Stimulated activated naive CD8-positive, alpha-beta T cell treated with anti-CD3 and anti-CD28 coated beads, Interleukin-15, Interleukin-2, amounts not matched to agents 100 U/mL and 50 U/mL, for 24 hours (primary cell): ENCODE measurements at places on chromosomes 7 and 10.

DNA sequence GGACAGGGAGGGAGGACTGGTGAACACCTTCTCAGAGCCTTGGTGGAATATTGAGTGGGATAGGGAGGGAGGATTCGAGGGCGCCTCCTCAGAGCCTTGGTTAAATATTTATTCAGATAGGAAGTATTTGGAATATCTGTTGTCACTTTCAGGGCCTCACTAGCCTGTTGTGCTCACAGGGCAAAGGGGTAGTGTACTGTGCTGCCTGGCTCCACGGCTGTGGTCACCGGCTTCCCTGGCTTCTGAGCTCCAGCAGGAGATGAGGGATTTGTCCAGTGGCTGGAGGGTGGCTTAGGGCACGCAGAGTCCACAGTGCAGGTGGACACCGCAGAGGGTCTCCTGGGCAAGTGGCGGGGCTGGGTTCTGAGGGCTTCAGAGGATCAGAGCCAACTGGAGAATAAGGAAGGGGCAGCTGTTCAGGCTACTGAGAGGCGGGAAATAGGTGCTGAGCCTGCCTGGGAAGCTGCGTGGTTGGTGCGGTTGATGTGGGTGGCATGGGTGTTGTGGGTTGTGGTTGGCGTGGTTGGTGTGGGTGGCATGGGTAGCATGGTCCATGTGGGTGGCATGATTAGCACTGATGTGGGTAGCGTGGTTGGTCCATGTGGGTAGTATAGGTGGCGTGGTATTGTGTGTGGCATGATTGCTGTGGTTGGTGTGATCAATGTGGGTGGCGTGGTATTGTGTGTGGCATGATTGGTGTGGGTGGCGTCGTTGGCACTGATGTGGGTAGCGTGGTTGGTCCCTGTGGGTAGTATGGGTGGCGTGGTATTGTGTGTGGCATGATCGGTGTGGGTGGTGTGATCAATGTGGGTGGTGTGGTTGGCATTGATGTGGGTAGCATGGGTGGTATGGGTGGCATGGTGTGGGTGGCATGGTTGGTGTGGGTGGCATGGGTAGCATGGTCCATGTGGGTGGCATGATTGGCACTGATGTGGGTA is 16.7 kb downstream of the INPP5A start:
- DNase-seq: no peak

GRCh38 chr7:126856691-126857291 is 395.9 kb downstream of the GRM8 start:
- DNase-seq: no peak

DNA sequence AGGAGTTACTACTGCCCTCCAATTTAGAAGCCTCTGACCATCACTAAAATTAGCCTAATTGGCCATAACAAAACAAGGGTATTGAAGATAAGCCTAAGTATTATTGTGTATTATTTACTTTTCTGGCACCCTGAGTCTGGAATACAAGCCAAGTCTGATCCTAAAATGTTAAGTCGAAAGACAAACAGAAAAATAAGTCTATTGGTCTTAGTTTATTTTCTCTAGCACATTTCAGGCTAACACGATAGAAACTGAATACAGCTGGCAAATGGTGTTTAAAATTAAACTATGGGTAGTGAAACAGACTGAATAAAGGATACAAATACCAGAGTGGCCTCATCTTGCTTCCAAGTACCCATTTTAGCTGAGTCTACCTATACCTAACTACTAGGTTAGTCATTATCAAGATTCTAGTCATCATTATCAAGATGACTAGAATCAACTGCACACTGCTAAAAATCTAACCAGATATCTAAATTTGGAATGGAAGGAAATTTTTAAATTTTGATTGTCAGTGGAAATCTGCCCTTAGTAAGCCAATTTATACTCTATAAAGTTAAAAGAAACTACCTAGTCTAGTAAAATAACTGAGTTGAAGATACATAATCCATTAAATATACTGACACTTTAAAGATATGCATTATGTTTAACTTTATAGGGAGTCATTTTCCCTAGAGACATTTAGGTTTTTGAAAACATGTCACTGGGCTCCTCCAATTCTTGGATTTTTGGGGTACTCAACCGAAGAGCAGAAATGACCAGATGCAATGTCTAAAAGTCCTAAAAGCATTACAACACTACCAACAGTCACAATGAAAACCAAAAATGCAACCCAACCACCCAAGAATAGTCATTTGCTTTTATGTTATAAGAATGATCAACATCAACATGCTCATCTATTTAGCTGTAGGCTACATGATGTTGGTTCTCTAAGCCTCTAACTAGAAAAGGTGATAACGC is 80.9 kb downstream of the NT5C2 start:
- DNase-seq: no peak

DNA sequence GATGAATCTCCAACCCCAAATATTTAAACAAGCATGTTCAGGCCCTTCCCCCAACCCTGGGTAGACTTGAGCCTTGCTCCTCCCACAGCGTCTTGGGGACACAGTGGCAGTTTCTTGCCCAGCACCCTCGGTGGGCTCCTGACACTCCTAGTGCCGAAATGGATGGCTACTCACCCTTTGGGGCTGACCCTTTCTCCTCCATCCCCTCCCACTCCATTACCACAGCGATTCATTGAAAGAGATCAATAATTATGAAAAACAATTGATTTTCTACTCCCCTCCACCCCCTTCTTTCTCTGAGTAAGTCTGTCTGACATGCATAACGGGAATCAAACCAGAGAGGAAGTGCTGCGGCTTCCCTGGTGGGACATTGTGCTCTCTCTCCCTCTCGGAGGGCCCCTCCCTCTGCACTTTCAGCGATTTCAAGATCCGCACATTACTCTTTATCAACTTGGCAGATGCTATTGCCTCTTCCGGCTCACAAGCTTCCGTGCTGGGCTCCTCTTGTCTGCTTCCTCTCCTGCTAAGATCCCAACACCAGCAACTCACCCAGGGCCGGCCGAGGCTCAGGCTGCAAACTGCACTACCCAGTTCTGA is 79.0 kb upstream of the PLXNA4 start:
- DNase-seq: peak; percentile 62
